M059J (cell line): ENCODE measurements at places on chromosomes 5 and 9. TPM values are rescaled to one million over a fixed set of nuclear protein-coding genes. Genes with fewer than 3 reads are reported as not detected.

DNA sequence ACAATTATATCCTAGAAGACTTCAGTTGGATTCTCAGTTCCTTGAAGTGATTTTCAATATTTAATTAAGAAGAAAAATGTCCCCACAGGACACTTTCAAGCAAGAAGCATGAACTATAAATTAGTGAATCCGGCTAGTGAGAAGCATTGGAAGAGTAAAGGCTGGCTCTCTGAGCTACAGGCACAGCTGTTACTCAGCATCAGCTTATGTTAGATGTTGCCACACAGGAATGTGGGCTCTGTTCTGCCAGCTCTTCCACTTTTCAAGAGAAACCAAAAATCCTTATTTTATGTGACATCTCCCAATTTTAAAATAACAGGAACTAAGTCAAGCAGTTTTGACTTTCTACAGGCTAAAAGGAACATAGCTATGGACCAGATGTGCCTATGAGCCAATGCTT lies 14.9 kb downstream of the ZNF474 start:
- DNase-seq: no peak

- DNase-seq: peak; percentile 80
Observed at GRCh38 chr9:94801681-94802080, 75.2 kb downstream of the AOPEP start.

GRCh38 chr5:76144513-76145274 lies 61.5 kb downstream of the SV2C start:
- no peak for DNase-seq

DNA sequence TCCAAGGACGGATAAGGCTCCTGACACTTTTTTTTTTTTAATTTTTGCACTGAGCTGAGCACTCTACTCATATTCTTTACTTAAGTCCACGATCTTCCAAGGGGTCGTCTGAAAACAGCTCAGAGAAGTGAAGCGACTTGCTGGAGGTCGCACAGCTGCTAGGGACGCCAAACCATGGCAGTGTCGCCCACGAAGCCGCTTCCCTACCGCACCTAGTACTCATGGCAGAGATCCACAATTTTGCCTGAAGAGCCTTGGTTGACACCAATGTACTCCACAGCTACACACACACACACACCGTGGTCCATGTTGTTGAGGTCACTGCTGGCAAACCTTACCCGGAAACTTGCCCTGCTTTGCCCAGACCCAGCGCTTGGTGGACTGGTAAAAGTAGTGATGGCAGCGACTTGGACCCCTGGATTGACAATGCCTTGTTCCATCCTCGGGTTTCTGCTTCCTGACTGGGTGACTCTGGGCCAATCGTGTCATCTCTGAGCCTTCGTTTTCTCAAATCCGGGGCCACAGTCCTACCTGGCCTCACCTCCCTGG lies 521 bp upstream of the SLIT3 start:
- DNase-seq: peak; percentile 25

GRCh38 chr5:112372543-112372942 lies 46.5 kb downstream of the EPB41L4A start:
- DNase-seq: no peak

GRCh38 chr5:5700549-5700948 lies 278.1 kb downstream of the ICE1 start:
- no peak for DNase-seq

- DNase-seq: no peak
Observed at GRCh38 chr9:13179257-13179656, 100.2 kb downstream of the MPDZ start.

DNA sequence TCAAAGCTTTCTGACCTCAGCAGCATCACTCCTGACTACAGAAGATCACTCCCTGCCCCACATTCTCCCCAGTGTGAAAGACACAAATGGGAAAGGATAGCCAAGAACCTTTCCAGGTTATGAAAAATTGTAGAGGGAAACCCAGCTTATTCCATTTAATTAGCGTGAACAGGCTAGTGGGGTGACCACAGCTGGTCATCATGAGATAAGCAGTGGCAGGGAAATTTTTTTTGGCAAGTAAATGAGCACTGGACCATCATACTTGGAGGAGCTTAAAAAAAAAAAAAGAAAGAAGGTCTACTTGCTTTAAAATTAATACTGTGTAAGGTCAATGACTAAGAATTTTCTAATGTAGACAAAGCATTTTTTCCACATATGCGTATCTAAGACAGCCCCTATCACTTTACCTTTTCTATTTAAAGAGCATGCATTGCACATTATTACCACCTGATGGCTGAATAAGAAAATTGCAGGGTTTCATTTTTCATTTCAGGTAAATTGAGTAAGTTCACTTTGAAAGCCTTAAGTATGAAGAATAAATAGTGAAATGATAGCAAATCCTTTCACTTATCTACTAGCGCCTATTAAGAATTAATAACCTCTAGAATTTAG lies 123.6 kb downstream of the ELAVL2 start:
- peak; percentile 32 for DNase-seq

GRCh38 chr5:43140286-43140685 lies 19.6 kb downstream of the ZNF131 start:
- DNase-seq: peak; percentile 38

- peak; percentile 70 for DNase-seq
Observed at GRCh38 chr5:88142886-88143692, 125.6 kb downstream of the TMEM161B start.

GRCh38 chr9:78539904-78540303 lies 243.0 kb downstream of the PSAT1 start:
- peak; percentile 99 for DNase-seq

- no peak for DNase-seq
Observed at GRCh38 chr5:68711293-68712200, 382.3 kb upstream of the SLC30A5 start.

- no peak for DNase-seq
Observed at GRCh38 chr5:113133211-113133975, 156.8 kb downstream of the DCP2 start.

DNA sequence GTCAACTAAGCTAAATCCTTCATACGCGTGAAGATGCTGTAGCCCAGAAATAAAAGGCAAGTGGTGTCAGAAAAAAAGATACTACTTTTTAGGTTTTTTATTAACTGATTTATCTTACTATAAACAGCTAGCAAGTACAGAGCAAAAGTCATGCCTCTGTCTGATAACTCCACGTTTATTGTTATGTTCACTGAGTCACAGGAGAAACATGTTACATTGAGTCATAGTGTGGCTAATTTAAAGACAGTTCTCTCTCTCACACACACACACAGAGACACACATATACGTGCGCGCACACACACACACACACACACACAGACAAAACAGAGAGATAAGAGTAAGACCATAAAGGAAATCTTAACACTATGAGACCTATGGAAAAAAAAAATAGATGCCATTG lies 770.0 kb upstream of the CDH10 start:
- DNase-seq: peak; percentile 64

DNA sequence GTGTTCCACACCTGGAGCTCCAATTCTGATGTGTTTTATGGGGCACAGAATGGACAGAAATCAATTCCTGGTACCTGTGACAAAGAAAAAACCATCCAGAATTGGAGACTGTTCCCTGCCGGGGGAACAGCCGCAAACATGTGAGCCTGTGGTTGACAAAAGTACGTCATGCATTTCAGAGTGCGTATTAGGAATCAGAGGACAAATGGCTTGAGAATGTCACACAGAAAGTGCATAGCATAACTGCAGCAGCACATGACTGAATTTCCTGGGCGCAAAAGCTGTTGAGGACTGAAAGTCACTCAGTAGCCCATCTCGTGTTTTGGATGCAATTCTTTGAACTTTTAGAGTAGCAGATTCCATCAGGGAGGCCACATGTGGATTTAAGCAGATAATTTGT lies 85.1 kb downstream of the TRIO start:
- DNase-seq: no peak

- no peak for DNase-seq
Observed at GRCh38 chr5:61081741-61082140, 80.5 kb downstream of the SMIM15 start.

DNA sequence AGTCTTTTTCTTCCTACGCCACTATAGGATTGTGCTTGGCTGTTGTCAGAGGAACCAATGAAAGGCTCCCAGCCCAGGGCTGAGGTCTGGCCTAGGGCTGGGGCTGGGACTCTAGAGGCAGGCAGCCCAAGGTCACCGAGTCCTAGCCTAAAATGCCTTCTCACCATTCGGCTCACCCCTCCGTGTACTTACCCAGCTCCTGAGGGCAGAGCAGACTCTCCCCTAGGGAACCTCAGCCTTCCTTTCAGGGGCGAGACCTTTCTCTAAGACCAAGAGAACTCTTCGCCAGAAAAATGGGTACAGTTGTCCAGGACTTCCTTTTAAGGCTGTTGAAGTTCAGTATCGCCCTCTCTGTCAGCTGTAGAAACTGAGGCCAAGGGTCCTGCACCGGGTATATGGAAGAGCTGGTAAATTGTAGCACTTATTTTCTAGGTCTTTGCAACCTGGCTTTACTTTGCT lies 1.7 kb upstream of the SPRY4 start:
- DNase-seq: no peak

Gene FAF2
- total RNA-seq: 46.1 and 55.5 TPM in 2 replicates

Gene LRRC19
- not detected in 2 replicates for total RNA-seq

Gene LCN6
- total RNA-seq: not detected in 2 replicates

Gene ANKHD1
- total RNA-seq: 23.9 and 48.5 TPM in 2 replicates

Gene INSL4
- not detected in 2 replicates for total RNA-seq

Gene FAM221B
- not detected in 2 replicates for total RNA-seq
